ENCODE measurements at places on chromosomes 1 and 21.

DNA sequence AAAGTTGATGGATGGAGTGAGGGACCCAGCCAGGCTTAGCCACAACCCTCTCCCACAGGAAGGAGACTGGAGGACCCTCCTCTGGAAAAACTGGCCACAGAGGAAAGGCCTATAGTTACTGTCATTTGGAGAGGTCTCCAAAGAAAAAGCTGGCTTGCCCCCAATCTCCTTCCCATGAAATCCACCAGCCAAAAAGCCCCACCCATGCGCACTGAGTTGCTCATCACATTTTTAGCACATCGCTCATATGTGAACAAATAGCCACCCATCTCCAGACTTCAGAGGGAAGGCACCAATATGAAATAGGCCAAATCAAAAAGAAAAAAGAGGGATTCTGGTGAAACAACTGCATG, 36.9 kb upstream of the QSOX1 start:
- DNase-seq: no peak

GRCh38 chr1:22260860-22261432, 118.0 kb upstream of the WNT4 start:
- no peak for DNase-seq

- no peak for DNase-seq
These were observed 37.0 kb downstream of the PCSK9 start for GRCh38 chr1:55076356-55076755.

- no peak for DNase-seq
These were observed 58.9 kb downstream of the FBXO2 start for GRCh38 chr1:11595285-11595684.

- DNase-seq: no peak
These were observed at the start of gene CRYBG2 for GRCh38 chr1:26353976-26354820. CRYBG2 (minus strand) TSS chr1:26354130; CDS start chr1:26346657, 7,473 bp downstream.

GRCh38 chr1:221411283-221411682, 330.6 kb downstream of the DUSP10 start:
- DNase-seq: no peak

GRCh38 chr1:97864615-97865014, 56.2 kb downstream of the DPYD start:
- no peak for DNase-seq

DNA sequence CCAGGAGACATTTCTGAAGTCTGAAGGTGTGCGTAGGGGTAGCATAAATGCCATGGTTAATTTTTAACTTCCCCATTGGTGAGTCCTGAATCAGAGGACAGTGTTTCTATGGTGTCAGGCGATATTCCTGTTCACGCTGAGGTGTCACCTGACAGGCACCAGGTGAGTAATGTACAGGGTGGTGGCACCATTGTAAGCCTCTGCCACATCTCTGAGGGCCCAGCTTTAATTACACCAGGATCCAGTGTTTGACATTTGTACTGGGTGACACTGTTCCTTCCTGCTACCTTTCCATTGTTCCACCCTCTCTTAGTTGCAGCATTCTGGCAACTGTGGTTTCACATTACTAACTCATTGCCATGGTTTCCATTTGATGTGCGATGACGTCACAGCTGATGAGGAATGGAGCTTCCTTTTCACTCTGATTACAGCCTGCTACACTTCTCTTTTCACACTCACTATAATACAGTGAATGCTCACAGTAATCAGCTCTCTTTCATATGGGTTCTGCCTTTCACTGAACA, 40.6 kb upstream of the MARK1 start:
- DNase-seq: peak; percentile 61

DNA sequence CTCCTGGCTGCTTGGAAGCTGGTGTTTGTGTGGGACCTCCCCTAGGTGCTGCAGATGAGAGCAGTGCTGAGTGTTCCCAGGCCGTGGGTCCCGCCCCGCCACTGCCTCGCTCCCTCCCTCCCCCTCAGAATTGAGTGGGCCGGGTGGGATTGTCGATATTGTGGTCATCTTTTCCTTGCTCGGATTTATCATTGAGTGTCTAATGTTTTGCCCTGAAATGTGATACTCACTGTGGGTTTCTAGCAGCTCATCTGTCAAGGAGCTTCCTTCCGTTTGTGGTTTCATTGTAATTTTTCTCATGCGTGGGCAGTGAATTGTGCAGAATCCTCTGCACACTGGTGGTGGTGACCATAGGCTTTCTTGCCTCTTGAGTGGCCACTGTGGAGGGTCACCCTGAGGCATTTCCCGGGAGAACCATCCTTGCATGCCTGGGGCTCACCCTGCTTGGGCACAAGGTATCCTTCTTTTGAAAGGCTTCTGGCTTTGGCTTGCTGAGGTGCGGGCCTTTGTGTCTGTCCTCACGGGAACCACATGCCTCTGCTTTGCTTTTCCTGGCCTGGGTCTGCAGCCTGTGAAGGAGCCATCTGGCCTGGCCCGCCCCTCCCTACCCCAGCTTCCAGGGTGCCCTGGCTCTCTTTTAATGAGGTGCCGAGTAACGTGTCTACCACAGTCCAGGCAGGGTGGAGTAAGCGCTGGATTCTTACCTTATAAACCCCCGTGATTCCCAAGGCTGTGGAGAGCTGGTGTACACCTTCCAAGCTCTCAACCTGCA, 25.6 kb downstream of the SLX9 start:
- no peak for DNase-seq

DNA sequence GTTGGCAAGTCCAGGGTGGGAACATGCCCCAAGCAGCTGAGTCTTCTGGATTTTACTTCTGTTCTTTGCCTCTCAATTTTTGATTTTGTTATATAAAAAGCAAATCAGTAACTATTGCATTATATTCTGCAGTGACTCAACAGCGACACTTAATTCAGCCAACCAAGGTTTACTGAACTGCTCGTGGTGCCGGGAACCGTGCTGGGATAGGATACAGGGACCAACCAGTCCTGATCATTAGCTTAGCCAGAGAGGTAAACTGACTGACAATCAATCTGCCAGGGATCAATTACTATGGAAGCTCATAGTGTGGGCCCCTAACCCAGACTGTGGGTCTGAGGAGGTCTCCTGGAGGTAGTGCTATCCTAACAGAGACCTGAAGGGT, 68.4 kb upstream of the ZNF281 start:
- no peak for DNase-seq

- peak; percentile 45 for DNase-seq
These were observed 23.4 kb upstream of the ARF1 start for GRCh38 chr1:228058949-228059633.

- DNase-seq: peak; percentile 16
These were observed 203.8 kb downstream of the LMX1A start for GRCh38 chr1:165152727-165153126.

GRCh38 chr1:154714638-154715037, 106.7 kb upstream of the ADAR start:
- peak; percentile 39 for DNase-seq

GRCh38 chr1:152745289-152745704, 12.5 kb upstream of the KPRP start:
- DNase-seq: no peak

DNA sequence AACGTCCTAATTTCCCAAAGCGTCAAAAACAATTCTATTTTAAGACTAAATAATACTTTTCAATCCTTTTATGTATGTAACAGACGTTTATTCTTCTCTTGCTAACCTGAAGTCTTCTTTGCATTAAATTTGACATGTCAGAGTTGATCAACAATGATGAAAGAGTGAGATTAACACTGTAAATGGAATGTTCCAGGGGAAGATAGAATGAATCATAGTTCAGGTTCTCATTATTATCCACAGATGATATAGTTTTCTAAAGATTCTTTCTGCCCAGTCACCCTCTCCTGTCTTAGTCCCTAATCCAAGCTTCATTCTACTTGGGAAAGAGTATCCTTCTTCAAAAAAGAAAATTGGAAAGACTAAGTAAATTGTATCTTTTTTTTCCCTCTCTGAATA, 38.9 kb downstream of the SDCCAG8 start:
- DNase-seq: no peak

DNA sequence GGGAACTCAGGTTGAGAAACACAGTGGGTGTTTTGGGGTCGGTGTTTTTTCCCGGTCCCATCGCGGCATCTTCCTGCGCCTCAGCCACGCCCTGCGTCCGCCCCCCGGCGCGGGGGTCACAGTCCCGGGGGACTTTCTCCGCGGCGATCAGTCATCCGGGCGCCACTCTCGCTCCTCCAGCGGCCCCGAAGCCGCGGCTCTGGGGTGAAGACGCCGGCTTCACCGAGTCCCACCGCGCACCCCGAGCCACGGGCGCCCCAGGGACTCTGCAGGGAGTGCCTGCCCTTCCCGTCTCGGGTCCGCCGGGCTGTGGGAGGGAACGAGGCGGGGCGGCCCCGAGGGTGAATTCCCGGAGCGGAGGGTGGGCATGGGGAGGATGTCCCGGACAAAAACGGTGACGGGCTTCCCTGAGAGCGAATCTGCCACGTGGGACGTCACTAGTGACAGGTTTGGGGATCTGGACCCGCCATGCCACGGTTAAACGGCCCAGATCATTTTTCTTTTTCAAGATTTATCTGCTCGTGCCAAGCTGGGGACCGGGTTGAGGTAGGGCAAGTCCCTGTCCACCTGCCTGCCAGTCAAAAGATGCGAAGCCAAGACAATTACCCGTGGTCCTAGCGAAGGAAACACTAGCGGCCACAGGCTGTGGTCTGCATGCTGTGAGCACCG, 717 bp upstream of the BATF3 start:
- no peak for DNase-seq

DNA sequence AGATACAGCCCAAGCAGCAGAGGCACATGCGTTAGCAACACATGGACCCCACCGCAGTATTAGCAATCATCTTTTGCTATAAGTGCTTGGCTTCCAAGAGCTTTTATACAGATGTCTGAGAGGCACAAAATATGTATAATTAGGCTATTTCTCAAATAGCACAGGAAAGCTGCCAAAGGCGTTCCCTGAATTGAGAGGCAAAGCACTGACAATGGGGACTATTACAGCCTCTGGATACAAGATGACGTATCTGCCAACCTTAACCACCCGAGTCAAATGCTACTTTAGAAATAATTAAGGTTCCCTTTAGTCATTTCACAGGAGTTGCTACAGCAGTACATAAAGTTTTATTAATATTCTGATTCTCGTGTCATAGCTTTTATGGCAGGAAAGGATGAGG, 6.4 kb downstream of the STMN1 start:
- no peak for DNase-seq

DNA sequence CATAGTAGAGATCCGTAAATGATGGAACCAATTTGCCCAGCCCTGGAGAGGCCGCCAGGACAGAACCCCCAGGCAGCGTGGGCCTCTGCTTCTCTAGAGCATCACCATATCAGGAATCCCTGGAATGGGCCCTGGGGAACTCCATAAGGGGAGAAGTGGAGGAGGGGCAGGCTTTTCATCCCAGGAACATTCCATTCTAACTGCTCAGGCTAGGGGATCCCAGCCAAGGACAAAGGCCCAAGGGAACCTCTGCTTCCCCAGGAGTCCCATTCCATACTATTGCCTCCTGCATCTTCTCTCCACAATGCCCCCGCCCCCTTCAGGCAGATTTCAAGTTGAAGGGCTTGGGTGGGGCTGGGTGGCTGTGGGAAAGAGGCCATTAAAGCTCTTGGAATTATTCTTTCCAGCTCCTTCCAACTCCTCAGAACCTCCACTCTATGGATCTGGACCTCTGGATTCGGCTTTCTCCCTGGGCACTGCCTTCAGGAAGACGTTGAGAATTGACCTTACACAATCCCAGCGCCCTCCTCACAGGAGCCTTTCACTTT, 6.0 kb downstream of the TRNP1 start:
- no peak for DNase-seq

GRCh38 chr1:157371221-157371620, 181.1 kb downstream of the FCRL5 start:
- DNase-seq: no peak

- DNase-seq: no peak
These were observed 9.3 kb upstream of the SRARP start for GRCh38 chr1:15994590-15995351.

- no peak for DNase-seq
These were observed 1160.8 kb upstream of the ADGRL2 start for GRCh38 chr1:80639777-80640533.
